ENCODE measurements at places on chromosomes 5 and 9.

GRCh38 chr9:130987738-130988399 lies 21.1 kb upstream of the LAMC3 start:
- no peak for DNase-seq

DNA sequence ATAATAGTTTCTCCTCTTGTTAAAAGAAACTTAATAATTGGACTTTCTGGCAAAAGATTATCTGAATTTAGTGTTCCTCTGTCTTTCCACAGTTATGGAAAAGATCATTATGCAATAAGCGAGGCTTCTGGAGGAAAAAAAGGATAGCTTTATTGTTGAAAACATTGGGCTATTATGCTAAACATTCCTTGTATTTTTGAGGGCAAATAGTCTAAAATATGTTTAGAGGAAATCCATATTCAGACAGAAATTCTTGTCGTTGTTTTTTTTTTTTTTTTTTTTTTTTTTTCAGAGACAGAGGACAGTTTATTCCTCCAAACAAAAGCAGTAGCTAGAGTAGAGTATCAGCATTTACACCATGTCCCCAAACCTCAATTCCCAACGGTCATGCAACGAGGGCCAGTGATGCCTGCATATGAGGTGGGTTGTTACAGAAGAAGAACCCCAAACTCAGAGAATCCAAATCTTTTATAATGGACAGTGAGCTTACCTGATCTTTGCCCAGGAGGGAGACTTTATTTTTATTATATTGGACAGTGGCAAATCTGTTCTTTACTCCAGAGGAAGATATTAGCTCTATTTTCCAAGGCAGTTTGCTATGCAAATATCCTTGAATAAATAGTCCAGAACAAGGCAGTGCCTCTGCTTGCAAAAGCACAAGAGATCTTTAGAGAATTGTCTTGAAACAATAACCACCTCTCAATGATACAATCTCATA lies 48.4 kb upstream of the CDK5RAP2 start:
- no peak for DNase-seq

- no peak for DNase-seq
Observed at GRCh38 chr9:133545494-133546286, 11.2 kb downstream of the ADAMTSL2 start.

GRCh38 chr5:133494923-133495246 lies 117.5 kb downstream of the FSTL4 start:
- DNase-seq: no peak

DNA sequence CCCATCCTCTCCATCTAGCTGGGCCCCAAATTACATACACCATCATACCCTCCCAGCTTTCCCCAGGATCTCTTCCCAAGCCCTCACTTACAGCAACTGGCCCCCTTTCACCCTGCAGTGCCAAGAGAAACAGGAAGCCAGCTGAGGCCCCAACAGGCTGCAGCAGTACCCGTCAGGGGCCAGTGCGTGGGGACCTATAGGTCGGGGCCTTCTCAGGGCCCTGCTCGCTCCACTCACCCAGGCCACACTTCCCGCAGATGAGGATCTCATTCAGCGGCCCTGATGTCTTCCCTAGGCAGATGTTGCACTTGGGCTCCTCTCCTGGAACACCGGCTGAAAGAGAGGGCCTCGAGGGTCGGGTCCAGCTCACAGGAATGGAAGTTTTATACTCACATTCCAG lies 6.8 kb downstream of the PHF19 start:
- DNase-seq: no peak

GRCh38 chr5:34803974-34804732 lies 34.8 kb upstream of the TTC23L start:
- DNase-seq: no peak

DNA sequence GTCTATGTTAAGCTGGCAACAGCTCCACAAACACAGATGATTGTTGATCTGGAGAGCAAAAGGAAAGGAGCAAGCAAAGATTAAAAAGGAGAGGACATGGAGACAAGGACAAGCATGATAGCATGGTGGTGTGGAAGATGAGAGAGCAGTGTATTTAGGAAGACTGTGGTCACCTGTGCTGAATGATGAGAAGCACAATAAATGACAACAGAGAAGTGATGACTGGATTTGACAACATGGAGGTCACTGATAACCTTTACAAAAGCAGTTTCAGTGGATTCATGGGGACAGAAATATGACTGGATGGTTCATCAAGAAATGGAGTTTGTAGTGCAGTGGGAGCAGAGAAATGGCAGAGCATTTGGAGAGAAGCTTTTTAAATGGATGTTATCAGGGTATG lies 20.2 kb downstream of the TTC33 start:
- no peak for DNase-seq

All from ecto neural progenitor cell (in vitro differentiated cells).